ENCODE measurements at places on chromosomes 1 and 21.
A peak's percentile ranks its signal among the peaks of the same experiment; 100 is the strongest.

- no peak for DNase-seq
Measured at GRCh38 chr1:176521211-176521610, 58.2 kb downstream of the PAPPA2 start.

DNA sequence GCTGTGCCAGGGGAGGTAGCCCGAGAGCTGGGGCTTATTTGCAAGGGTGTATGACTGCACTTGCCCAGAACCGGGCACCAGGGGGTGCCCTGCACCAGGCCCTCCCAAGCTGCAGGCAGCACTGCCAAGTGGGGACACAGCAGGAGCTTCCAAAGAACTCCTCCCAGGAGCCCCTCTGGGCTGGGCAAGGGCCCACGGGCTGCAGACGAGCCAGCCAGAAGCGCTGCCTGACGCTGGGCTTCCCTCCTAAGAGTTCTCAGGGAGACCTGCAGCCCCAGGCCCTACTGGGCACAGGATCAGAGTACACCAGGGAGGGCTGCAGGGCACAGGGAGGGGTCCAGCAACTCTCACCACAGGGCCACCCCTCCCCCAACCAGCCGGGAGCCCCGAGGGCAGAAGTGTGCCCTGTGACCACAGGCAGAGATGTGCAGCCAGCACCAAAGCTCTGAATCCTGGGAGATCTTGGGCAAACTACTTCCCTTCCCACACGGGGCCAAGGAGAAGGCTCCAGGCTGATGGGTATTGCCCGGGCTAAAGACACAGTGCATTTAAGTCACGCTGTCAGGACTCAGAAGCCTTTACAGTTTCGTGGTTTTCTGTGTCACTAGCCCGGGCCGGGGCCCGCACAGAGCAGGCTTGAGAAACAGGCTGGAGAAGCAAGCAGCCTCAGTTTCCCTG lies 63.4 kb downstream of the KCNAB2 start:
- DNase-seq = no peak

- peak; percentile 29 for DNase-seq
Measured at GRCh38 chr21:31780944-31781343, 49.0 kb upstream of the SCAF4 start.

DNA sequence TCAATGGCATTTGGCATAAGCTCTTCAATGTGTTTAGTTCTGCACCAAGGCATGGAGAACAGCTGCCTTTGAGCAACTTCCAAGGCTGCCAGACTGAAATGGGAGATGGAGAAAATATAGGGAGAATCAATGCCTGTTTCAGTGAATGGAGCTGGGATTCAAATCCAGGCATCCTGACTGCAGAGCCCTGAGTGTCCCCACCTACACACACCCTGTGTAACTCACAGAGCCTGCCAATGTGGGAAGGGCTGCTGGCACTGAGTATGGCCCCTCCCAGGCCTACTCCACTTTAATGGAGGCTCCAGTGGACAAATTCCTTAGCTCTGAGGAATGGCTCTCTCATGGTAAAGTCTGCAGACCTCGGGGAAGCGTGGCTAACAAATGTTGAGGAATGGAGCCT lies 145.6 kb upstream of the TNR start:
- DNase-seq = no peak

- DNase-seq = no peak
Measured at GRCh38 chr1:3963554-3963953, 63.5 kb upstream of the C1orf174 start.

- DNase-seq = no peak
Measured at GRCh38 chr21:18354947-18355346, 48.6 kb downstream of the TMPRSS15 start.

GRCh38 chr1:19554090-19554489 lies 68.8 kb upstream of the CAPZB start:
- DNase-seq = no peak

GRCh38 chr21:19256934-19257660 lies 853.5 kb upstream of the TMPRSS15 start:
- no peak for DNase-seq

DNA sequence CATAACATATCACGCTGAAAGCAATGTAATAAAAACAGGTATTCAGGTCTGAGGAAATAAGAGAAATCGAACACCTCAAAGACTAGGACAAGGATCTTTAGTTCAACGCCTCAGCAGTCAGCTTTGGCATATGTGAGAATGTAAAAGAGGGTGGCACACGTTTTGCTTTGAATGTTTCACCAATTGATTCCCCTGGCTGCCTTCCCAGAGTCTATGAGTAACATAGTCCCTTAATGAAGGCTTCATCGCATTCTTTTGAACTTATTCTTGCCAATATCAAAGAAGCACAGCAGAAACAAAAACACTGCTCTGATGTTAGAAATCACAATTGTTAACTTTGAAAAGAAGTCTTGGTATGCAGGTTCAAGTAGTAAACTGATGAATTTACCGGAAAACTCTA lies 764.8 kb downstream of the ADGRL2 start:
- DNase-seq = no peak

- no peak for DNase-seq
Measured at GRCh38 chr1:16254263-16254928, 17.4 kb upstream of the CPLANE2 start.

- no peak for DNase-seq
Measured at GRCh38 chr1:54471588-54471987, 65.4 kb upstream of the SSBP3 start.

- DNase-seq = no peak
Measured at GRCh38 chr1:232183802-232184201, 446.1 kb downstream of the SIPA1L2 start.

GRCh38 chr1:114564141-114564540 lies 17.3 kb downstream of the BCAS2 start:
- DNase-seq = peak; percentile 29

GRCh38 chr1:194279975-194280374 lies 1093.6 kb upstream of the B3GALT2 start:
- no peak for DNase-seq

DNA sequence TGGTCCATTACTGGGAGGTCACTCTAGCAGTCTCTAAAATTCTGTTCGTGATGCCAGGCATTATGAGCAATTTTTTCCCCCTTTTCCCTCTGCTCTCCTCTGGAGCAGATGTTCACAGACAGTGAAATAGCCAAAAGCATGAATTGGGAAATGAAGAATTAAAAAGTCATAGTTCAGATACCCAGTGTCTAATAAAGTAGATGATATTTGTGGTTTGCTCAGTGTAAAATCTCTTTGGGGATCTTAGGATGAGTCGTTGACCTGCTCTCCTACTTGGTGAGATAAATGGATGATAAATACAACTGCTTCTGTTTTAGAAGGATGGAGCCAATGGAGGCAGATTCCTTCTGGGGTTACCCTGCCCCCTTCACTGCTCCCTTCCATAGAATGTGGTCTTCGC lies 56.3 kb downstream of the KIAA0040 start:
- no peak for DNase-seq

- no peak for DNase-seq
Measured at GRCh38 chr1:220655509-220655908, 34.7 kb upstream of the C1orf115 start.

GRCh38 chr1:159911326-159912070 lies 11.5 kb upstream of the CFAP45 start:
- DNase-seq = no peak

- no peak for DNase-seq
Measured at GRCh38 chr1:51222136-51222787, 13.8 kb upstream of the RNF11 start.

GRCh38 chr1:3717715-3718601 lies 34.3 kb upstream of the CCDC27 start:
- no peak for DNase-seq

- no peak for DNase-seq
Measured at GRCh38 chr1:186143481-186143880, 231.6 kb downstream of the TPR start.

DNA sequence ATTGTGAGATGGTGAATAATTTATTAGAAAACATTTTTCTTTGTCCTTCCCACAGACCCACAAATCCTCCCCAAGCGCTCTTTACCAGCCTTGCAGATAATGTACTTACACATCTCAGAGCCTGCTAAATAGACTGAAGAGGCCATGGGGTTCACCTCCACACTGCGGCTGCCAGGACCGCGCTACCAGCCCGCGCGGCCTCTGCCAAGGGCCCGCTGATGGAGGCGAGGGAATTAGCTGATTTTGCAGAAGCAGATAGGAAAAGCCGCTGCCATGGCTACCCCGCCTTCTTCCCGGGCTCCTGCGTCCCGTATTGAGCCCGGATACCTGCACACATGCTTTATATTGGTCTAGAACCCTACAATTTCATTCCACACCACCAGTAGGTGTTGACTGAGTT lies 248.0 kb upstream of the FOXD3 start:
- DNase-seq = no peak

- no peak for DNase-seq
Measured at GRCh38 chr1:114090738-114091505, 62.7 kb downstream of the SYT6 start.

DNA sequence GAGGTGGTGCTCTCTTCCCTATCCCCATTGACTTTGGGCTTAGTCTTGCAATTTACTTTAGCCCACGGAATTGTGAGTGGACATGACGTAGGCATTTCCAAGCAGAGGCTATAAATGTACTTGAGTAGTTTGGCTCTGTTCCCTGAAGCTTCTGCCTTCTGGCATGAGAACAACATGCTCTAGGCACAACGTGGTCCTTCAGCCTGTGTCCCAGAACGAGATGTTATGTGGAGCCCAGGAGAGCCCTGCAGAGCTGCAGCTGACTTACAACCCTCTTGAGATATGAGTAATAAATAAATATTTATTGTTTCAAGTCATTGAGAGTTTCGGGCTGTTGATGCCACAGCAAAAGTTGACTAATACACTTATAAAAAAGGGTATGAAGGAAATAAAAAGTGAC lies 105.2 kb upstream of the HMGB4 start:
- no peak for DNase-seq

DNA sequence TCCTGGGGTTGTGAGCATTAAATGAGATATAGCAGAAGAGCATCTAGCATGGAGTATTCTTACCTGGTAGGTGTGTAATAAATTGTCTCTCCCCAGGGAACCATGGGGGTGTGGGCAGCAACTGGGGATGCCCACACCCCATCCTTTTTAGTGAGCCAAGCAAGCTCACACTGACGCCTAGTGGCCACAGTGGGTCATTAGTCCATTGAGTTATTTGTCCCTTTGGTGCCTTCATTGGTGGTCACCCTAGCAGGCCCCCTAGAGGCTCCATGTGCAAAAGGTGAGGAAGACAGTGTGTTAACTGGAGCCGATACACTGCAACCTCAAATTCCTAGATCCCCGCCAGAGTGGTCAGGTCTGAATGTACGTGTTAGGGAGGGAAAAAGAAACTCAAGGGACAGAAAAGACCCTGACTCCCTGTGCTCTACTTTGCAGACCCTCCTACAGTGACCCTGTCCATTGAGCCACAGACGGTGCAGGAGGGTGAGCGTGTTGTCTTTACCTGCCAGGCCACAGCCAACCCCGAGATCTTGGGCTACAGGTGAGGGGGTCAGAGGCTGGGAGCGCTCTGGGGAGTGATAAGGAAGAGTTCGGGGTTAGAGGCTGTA lies 93.3 kb upstream of the CD1D start:
- DNase-seq = no peak

DNA sequence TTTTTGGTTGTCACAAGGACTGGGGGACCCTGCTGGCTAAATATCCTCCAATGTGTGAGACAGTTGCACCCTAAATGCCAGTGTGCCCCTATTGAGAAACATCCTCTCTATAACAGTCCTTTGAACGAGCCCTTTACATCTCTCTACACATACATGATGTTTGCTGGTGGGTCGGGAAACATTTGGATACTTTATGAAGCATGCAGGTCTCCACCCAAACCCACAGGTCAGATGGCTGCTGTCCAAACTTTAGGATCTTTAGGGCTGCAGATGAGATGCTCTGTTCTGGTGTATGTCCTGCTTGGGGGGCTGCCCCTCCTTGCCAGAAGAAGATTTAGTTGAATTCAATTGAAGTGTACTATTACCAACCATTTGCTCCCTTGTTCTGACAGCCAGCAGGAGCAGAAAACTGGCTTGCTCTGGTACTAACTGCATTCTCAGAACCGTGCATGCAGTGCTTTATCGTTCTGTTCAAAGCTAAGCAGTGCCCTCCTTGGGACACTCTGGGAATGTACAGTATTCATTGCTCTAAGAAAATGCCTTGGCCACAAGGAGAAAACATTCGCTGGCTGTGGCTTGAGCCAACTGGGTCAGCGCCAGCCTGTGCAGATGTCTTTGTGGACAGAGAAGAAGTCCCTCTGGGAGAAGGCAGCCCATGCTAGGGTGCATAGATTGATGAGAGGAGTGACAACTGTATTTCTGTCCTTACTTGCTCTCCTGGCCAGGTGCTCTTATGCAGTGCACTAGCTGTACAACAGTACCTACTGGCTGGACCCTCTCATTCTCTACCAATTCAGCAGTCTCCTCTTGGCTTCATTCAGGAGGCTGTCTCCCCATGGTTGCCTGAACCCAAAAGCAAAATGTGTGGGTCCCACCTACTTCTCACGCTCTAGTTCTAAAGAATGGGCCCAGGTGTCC lies 61.4 kb upstream of the DIRAS3 start:
- peak; percentile 89 for DNase-seq
